ENCODE measurements at places on chromosomes 1 and 21.

- DNase-seq, result no peak
Observed at GRCh38 chr21:43735236-43736091, 16.5 kb downstream of the PDXK start.

DNA sequence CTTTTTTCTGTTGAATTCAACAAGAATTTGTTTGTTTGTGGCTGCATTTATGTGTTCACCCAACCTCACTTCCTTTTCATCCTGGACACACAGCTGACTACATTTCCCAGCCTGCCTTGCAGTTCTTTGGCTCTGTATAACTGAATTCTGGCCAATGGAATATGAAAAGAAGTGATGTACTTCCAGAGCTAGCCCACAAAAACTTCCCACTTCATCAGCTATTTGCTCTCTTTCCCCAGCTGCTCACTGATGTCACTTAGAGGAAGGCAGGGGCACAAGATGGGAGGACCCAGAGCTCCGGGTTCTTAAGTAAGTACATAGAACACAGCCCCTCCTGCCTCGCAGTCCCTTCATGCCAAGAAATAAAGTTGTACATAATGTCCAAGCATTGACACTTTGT is 235.0 kb upstream of the FGGY start:
- no peak for DNase-seq

GRCh38 chr1:65992831-65993271 is 200.2 kb downstream of the PDE4B start:
- DNase-seq, result no peak

- no peak for DNase-seq
Observed at GRCh38 chr1:3685906-3686305, 33.6 kb downstream of the TP73 start.

DNA sequence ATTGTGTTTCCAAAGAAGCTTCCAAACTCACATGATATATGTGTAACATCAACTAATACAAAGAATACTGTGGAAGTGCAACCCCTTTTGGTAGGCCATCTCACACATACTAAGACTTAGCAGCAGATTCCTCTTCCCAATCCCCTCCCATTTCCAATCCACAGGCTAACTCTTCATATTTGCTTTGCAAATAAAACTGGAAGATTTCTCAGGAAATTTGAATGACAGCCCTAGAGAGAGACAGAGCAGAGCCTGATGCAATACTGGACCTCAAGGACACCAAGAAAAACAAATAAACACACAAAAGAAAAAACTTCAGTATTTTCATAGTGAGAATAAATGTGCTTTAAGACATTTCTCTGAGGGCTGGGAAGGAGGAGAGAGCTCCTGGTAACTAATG is 190.2 kb upstream of the BRINP3 start:
- no peak for DNase-seq

DNA sequence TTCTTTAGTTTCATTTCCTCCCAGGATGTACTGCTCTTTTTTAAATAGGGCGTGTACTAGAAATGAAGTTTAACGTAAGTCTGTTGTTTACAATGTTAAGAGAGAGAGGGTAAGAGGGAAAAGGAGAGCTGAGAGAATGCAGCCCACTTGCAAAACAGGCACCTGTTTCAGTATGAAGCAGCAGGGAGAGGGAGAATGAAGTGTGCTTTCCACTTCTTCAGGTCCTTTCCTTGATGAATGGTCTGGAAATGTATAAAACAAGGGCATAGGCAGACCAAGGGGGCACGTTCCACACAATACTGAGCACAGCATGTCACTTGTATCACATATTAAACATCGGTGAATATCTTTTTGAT is 2.0 kb downstream of the KCNA3 start:
- peak; percentile 56 for DNase-seq

DNA sequence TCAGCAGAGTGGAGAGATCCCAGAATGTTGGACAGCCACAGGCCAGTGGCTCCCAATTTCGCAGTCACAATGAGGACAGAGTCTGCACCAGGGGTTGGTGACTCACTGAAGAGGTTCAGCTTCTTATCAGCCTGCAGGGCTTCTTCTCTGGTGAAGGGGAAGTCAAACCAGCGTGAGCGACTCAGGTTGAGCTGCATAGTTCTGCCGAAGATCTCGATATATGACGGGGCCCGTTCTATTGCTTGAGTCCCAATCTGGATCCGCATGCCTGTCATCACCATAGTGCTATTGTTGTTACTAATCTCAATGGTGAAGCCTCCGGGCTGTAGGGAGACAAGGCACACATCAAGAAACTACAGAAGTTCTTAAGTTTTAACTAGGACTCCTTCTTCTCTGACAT is 58.5 kb downstream of the UBR4 start:
- DNase-seq, result no peak

DNA sequence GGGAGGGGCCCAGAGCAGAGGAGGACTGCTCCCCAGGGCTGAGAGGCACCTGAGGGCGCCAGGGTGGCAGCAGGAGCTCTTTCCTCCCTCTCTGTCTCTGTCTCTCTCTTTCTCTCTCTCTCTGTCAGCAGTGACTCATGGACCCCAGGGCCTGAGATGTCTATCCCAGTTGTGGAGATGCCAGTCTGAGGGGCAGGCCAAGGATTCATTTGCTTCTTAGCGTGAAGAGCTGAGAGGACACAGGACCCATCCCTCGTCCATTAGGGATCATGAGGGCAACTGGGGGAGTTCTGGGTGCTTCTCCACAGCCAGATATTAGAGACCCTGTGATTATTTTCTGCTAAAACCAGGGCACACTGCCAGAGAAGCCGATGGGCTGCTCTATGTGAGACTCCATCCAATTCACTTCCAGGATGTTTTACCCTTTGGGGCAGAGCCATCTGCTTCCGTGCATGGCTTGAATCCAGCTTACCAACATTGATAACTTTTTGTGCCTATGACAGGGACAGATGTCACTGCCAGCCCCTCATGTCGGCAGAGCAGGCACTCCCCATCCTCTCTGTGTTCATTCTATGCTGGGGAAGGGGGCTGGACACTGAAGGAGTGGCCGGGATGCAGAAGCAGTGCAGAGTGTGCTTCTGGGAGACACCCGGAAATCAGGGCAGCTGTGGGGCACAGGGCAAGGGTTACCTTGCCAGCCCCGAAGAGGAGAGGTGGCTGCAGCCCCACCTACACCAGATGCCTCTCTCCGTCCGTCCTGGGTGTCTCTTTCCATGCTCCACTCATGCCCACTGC is 4.1 kb upstream of the PCBP3 start:
- no peak for DNase-seq

DNA sequence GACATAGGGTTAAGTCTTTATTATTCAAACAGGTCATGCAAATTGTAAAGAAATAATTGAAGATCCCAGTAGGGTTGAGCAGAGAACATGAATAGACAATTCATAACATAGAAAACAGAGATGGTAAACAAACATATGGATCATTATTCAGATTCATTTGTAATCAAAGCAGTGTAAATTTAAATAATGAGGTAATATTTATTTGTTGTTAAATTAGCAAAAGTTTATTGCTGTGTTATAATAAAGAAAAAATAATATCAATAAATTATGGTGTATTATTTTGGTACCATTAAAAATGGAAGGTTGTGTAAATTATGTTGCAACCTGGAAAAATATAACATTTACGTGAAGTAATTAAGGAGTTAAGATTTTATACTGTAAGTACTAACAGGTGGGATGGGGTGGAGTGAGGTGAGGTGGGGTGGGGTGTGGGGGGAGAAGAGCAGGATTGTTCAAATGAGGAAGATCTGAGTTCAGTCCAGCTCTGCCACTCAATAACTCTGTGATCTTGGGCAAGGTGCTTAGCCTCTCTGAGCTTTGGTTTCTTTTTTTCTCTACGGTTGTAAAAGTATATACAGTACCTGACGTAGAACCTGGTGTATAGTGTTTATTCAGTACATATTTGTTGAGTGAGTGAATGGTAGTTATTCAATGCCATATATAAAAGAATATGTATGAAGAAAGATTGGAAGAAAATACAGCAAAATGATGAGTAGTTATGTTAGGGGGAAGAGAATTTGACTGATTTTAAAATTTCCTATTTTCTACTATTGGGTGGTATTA is 140.3 kb upstream of the KIF26B start:
- no peak for DNase-seq

GRCh38 chr1:96130432-96130831 is 591.2 kb upstream of the PTBP2 start:
- no peak for DNase-seq

DNA sequence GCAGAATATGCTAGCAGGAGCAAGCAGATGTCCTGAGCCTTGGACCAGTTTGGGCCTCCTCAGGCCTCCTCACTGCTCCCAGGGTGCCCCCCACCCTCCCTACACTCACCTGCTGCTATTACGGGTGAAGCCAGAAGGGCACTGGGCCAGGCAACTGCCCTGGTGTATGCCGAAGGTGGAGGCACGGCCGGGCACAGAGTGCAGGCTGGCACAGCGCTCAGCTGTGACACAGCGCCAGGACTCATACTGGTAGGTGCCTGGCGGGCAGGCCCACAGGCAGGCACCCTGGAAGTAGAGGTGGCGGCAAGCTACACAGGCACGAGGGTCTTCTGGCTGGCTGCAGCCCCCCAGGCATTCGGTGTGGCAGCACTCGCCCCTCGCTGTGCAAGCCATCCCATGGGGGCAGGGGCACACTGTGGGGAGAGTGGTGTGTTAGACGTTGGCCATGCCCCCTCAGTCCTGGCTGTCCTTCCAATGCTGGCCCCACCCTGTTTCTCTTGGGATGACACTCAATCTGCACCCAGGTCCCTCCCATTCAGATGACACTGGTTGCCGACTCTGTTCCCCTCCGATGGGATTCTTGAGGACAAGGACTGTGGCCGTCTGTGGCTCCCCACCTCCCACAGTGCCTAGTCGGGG is 7.0 kb downstream of the INSRR start:
- DNase-seq, result no peak

GRCh38 chr1:201895120-201895665 is 6.5 kb downstream of the SHISA4 start:
- no peak for DNase-seq

DNA sequence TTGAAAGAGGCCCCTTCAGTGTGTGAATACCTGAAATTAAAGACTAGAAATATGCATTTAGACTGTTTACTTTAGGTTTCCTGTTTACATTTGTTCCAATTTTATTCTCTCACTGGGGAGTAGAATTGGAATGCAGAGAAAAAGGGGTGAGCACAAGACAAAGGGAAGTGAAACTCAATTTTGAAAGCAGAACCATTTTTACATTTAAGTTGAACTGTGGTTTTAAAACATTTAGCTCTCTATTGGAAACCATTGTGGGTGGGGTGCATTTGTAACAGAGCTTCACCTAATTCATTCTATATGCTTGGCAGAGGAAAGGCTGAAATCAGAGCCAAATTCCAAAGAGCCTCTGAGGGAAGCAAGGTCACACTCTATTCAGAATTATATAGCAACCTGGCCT is 235.3 kb upstream of the C1orf105 start:
- DNase-seq, result no peak

DNA sequence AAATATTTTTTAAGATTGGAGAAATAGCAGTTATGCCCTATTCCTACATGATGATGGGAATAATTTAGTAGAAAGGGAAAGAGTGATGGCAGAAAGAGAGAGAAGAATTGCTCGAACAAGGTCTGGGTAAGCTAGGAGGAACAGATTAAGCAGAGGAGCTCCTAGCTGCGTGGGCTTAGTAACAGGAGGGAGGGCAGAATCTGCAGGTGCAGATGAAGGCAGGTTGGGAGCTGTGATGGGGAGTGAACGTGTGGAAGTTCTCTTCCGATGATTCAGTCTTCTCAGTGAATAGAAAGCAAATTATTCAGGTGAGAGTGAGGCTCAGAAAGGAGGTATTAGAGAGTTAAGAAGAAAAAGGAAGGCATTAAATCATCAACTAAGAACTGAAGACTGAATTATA is 8.3 kb upstream of the CR1 start:
- no peak for DNase-seq

DNA sequence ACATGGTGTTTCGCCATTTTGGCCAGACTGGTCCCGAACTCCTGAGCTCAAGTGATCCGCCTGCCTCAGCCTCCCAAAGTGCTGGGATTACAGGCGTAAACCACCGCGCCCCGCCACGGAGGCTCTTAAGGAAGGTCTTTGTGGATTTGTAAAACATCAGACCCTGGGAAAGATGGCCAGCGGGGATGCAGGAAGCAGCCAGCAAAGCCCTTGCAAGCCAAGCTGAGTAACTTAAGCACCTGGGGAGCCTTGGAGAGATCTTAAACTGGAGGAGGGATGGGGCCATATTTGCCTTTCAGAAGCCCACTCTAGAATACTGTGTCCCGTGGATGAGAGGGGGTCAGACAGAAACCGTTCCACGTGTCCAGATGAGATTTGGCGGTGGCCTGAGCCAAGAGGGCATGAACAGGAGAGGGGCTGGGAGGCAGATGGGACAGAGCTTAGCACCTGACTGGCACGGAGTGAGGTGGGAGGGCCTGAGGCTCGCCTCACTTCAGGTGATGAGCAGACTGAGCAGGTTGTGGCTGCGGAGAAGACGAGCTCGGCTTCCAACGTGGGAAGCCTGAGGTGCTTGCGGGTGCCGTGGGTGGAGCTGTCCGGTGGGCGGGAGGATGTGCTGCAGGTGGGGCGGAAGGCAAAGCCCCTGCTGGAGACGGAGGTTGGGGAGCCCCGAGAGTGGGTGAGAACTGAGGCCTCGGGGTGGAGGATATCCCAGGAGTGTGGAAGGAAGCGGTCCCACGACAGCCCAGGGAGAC is 11.7 kb downstream of the C1orf216 start:
- peak; percentile 56 for DNase-seq

- no peak for DNase-seq
Observed at GRCh38 chr1:244713332-244713731, 60.4 kb downstream of the DESI2 start.

DNA sequence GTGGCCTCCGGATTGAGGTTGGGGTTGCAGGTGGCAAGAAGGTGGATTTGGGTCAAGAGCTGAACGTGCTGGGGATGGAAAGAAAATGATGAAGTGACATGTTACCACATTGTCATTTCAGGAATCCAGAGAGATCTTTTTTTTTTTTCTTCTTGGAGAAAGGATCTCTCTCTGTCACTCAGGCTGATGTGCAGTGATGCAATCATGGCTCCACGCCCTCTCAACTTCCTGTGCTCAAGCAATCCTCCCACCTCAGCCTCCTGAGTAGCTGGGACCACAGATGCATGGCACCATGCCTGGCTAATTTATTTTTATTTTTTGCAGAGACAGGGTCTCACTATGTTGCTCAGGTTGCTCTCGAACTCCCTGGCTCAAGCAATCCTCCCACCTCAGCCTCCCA is 80.6 kb downstream of the GON4L start:
- DNase-seq, result no peak

GRCh38 chr1:11654137-11654938 is at the start of the genes FBXO2 and FBXO44:
Gene FBXO2 (minus strand): TSS chr1:11654429. CDS start chr1:11654340, 89 bp downstream.
Gene FBXO44 (plus strand): TSS chr1:11654877. CDS start chr1:11655836, 959 bp downstream.
- peak; percentile 82 for DNase-seq

- DNase-seq, result no peak
Observed at GRCh38 chr1:71706029-71706671, 576.2 kb downstream of the NEGR1 start.

- no peak for DNase-seq
Observed at GRCh38 chr1:205061227-205061626, 18.2 kb downstream of the CNTN2 start.

GRCh38 chr1:205013683-205014367 is 29.2 kb upstream of the CNTN2 start:
- DNase-seq, result no peak
